ENCODE measurements at places on chromosomes 16 and 17. TPM values are rescaled to one million over a fixed set of nuclear protein-coding genes. Genes with fewer than 3 reads are reported as not detected.
A peak's percentile ranks its signal among the peaks of the same experiment; 100 is the strongest.

Gene KRT33A
- not detected for total RNA-seq

Gene MYH1
- total RNA-seq: not detected

DNA sequence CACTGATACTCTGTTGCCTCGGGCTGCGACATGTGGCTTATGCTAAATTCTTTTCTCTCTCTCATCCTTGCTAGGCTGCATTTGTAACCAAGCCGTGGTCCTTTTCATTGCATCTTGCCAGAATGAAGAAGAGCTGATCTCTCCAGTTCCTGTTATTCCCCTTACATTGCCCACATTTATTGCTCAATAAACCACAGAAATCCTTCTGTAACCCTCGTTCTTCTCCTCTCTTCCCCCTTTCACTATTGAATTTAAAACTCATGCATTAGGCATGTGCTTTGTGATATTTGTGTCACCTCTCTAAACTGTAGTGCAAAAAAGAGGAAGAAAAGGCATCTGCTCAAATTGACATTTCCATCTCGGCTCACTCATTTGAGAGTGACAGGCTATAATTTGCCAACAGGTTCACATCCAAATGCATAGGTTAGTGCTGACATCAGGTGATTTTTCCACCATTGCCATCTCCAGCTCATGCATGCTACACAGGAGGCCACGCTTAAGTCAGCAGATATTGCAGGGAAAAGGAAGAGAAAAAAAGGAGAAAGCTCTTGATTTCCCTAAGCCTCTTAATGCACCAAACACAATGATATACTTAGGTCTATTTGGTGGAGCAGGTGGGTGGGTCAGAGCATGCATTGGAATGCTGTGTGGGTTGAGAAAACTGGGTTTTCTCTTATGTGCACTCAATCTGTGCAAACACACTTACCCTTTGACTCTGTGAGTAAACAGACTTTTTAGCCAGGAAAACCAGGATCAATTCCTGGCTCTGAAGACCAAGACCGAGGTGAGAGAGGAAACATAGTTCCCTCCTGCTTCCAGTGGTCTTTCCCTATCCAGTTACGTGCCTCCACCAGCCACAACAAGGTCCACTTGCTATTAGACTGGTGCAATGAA lies 642.7 kb downstream of the HS3ST4 start:
- H3K27me3 ChIP-seq: peaks cover 5% of the 10 kb centered on the region
- no peaks in the 10 kb centered on the region for H3K36me3 ChIP-seq
- H3K4me3 ChIP-seq: no peak overlapping the region
- DNase-seq: no peak

Gene FMNL1
- total RNA-seq: 363 TPM

Gene PRSS21
- total RNA-seq: 9.2 TPM

Gene NAGLU
- total RNA-seq: 20.8 TPM

Gene CES1
- not detected for total RNA-seq

- peaks cover 5% of the 10 kb centered on the region for H3K4me1 ChIP-seq
- H3K27ac ChIP-seq: peak overlapping the region; percentile 4
- H3K4me3 ChIP-seq: no peak overlapping the region
- no peaks in the 10 kb centered on the region for H3K36me3 ChIP-seq
- peaks cover 3% of the 10 kb centered on the region for H3K27me3 ChIP-seq
Measured at GRCh38 chr17:34485999-34486398, 93.4 kb upstream of the TMEM132E start.

GRCh38 chr17:32976605-32977004 lies 15.0 kb upstream of the SPACA3 start:
- no peak for DNase-seq
- H3K27me3 ChIP-seq: peaks cover 7% of the 10 kb centered on the region
- no peaks in the 10 kb centered on the region for H3K36me3 ChIP-seq
- H3K4me3 ChIP-seq: no peak overlapping the region
- H3K27ac ChIP-seq: no peak overlapping the region
- peaks cover 3% of the 10 kb centered on the region for H3K4me1 ChIP-seq

DNA sequence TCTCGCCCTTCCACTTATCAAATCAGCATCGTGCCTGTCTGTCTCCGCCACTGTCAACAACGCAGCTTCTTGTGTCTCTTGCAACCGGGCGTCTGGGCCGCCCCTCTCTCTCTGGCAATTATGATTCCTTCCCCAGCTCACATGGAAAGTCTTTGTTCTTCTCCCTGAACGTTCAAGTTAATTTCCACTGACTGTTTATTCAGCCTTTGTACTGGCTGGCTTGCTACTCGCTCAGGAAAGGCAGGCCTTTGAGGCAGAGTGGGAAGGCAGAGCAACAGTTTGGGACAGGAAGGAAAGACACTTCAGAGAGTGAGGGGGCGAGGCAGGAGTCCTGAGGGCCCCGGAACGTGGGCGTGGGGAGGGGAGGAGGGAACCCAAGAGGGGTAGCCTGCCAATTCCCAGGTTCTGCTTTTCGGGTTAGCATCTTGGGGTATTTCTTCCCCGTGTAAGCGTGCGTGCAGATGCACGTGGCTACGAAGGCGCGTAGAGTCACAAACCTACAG lies 50.8 kb downstream of the AKAP1 start:
- H3K27me3 ChIP-seq: peaks cover 2% of the 10 kb centered on the region
- no peaks in the 10 kb centered on the region for H3K36me3 ChIP-seq
- no peak for DNase-seq
- no peak overlapping the region for H3K27ac ChIP-seq
- no peak overlapping the region for H3K4me3 ChIP-seq

DNA sequence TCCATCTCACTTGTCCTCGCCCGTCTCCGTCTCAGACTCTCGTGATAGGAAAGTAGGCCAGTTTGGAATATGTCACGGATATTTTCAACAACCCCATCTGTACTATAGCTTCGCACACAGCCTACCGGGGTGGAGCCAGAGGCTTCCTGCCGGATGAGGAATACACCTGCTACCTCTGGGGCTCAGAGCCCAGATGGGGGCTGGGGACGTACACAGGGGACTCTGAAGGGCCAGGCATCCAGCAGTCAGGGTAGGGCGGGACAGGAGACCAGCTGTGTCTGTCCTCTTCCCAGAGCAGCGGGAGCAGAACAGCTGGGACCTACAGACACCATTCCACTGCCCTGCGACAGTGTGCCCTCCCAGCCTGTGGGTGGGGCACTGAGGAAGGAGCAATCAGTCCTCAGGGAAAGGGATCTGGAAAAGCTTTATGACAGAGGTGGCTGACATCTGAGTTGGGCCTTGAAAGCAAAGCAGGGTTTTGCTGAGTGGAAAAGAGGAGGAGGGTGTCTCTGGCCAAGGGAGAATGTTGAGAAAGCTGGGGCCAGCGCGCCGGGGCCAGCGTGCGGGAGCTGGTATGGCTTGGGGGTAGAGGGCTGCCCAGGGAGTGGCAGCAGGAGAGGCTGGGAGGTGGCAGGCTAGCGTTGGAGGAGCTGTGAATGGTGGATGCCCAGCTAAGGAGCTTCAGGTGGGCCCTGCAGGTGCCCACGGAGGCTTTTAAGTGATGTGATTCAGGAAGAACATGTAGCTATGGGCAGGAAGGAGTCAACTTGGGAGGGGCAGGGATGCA lies 11.5 kb upstream of the SRCIN1 start:
- H3K4me3 ChIP-seq: no peak overlapping the region
- H3K27ac ChIP-seq: no peak overlapping the region
- DNase-seq: no peak
- H3K4me1 ChIP-seq: no peaks in the 10 kb centered on the region

- DNase-seq: no peak
- H3K27ac ChIP-seq: no peak overlapping the region
- no peaks in the 10 kb centered on the region for H3K4me1 ChIP-seq
- H3K36me3 ChIP-seq: no peaks in the 10 kb centered on the region
Measured at GRCh38 chr17:45345554-45346215, 28.9 kb upstream of the MAP3K14 start.

GRCh38 chr16:1877089-1877488 lies 5.1 kb upstream of the MEIOB start:
- H3K27me3 ChIP-seq: peaks cover 18% of the 10 kb centered on the region
- no peak overlapping the region for H3K4me3 ChIP-seq
- no peaks in the 10 kb centered on the region for H3K36me3 ChIP-seq

- H3K4me1 ChIP-seq: no peaks in the 10 kb centered on the region
- H3K27me3 ChIP-seq: no peaks in the 10 kb centered on the region
- H3K27ac ChIP-seq: no peak overlapping the region
- H3K4me3 ChIP-seq: no peak overlapping the region
Measured at GRCh38 chr16:59013930-59014329, 279.8 kb upstream of the GOT2 start.

DNA sequence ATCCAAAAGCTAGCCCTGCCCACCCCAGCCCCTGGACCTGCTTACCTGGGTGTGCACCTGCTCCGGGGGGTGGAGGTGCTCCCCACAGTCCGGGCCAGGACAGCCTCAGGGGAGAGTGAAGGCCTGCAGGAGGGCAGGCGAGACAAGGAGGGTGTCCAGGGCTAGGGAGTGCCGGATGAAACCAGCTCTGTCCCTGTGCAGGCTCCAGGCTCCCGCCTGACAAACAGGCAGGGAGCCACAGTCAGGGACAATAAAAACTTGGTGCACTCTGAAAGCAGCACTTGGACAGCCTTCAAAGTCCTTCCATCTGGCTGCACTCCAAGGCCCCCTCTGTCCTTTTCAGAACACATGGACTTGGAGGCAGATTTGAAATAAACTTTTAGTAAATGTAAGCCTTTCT lies 3.9 kb downstream of the PAQR4 start:
- no peak overlapping the region for H3K27ac ChIP-seq
- peaks cover 16% of the 10 kb centered on the region for H3K4me1 ChIP-seq
- H3K36me3 ChIP-seq: peaks cover 11% of the 10 kb centered on the region

DNA sequence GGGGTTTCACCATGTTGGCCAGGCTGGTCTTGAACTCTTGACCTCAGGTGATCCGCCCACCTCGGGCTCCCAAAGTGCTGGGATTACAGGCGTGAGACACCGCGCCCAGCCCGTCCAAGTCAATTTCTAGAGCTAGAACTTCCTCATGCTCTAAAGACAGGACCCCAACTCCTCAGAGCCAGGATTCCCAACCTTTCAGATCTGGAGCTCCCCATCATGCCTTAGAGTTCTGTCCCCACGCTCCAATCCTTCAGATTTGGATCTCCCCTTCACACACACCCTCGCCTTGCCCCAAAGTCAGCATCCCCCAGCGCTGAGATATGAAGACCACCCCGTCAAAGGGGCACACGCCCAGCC lies 448 bp downstream of the KCTD19 start:
- peaks cover 47% of the 10 kb centered on the region for H3K27me3 ChIP-seq
- no peaks in the 10 kb centered on the region for H3K36me3 ChIP-seq
- no peak for DNase-seq
- H3K4me3 ChIP-seq: peak overlapping the region; percentile 87
- peak overlapping the region; percentile 56 for H3K27ac ChIP-seq

Gene CCL11
- not detected for total RNA-seq

Gene MYO19
- 159 TPM for total RNA-seq

GRCh38 chr16:81796035-81796434 lies 16.9 kb downstream of the PLCG2 start:
- no peaks in the 10 kb centered on the region for H3K27me3 ChIP-seq
- H3K27ac ChIP-seq: no peak overlapping the region
- DNase-seq: no peak
- peaks cover 30% of the 10 kb centered on the region for H3K4me1 ChIP-seq

All from activated T-helper 1 cell treated with anti-CD3 and anti-CD28 coated beads, Interleukin-12 subunit alpha, Interleukin-12 subunit beta, Interleukin-2, Interleukin-4 antibody, amounts not matched to agents 30 ng/mL and 10 ng/mL and 1 ng/mL, durations not matched to agents 14 hours and 24 hours and 36 hours (primary cell).